Lung (tissue), 17 donors: ENCODE measurements at places on chromosomes 1 and 21. TPM values are rescaled to one million over a fixed set of nuclear protein-coding genes. Genes with fewer than 3 reads are reported as not detected.
A peak's percentile ranks its signal among the peaks of the same experiment; 100 is the strongest.

Gene VASH2
- 1.7 TPM for total RNA-seq

Gene TOMM40L
- 13.0 TPM for total RNA-seq

Gene CLEC20A
- total RNA-seq = not detected

Gene LRIG2
- total RNA-seq = 12.5 TPM

Gene TSPAN2
- 10.4 TPM for total RNA-seq

Gene TMCC2
- total RNA-seq = 2.9 TPM

Gene INAVA
- total RNA-seq = 17.1 TPM

GRCh38 chr1:3021801-3022401 lies 634 bp downstream of the ACTRT2 start:
- no peaks in the 10 kb centered on the region for H3K36me3 ChIP-seq
- H3K4me1 ChIP-seq = no peaks in the 10 kb centered on the region
- DNase-seq = no peak

- DNase-seq = no peak
- H3K27ac ChIP-seq = no peak overlapping the region
These were observed 517.6 kb upstream of the ADGRL4 start for GRCh38 chr1:79524126-79524525.

GRCh38 chr1:27363766-27364695 lies 2.7 kb downstream of the MAP3K6 start:
- H3K36me3 ChIP-seq = no peaks in the 10 kb centered on the region
- no peak overlapping the region for H3K27ac ChIP-seq
- no peak for DNase-seq
- H3K4me3 ChIP-seq = no peak overlapping the region

GRCh38 chr1:100440075-100440809 lies 87.9 kb downstream of the CDC14A start:
- H3K4me1 ChIP-seq = no peaks in the 10 kb centered on the region
- H3K27me3 ChIP-seq = no peaks in the 10 kb centered on the region
- peak; percentile 49 for DNase-seq
- no peaks in the 10 kb centered on the region for H3K36me3 ChIP-seq
- no peak overlapping the region for H3K4me3 ChIP-seq

GRCh38 chr1:207698822-207699483 lies 52.9 kb upstream of the CD46 start:
- no peaks in the 10 kb centered on the region for H3K36me3 ChIP-seq
- H3K4me3 ChIP-seq = no peak overlapping the region
- H3K4me1 ChIP-seq = no peaks in the 10 kb centered on the region
- peaks cover 2% of the 10 kb centered on the region for H3K27me3 ChIP-seq
- DNase-seq = peak; percentile 57

DNA sequence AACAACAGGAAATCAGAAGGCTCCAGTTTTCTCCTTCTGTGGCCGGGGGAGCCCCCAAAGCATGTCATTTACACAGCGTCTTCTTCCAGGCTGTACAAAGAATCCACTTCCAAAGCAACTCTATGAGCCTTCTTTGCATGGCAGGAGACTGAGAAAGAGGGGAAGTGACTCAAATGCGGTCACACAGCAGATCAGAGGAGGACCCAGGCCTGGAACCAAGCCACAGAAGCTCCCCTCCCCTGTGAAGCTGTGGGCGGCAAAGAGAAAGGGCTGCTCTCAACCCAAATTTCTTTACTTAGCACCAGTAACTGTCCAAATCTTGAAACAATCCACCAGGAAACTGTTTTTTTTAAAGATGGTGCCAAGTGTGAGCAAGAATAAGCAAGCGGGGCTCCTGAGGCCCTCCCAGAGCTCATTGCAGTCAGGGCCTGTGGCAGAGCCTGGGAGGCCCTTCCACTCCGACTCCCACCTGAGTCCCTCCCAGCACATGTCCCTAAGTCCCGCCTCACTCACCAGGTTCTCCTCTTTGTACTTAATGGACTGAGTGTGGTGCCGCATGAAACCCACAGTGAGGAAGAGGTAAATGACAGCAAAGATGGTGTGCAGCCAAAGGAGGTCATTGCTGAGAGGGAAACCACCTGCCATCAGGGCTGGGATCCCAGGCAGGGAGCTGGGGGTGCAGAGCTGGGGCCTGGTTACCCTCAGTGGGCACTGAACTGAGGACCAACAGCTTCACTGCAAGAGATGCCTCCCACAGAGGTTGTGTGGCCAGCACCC lies 15.9 kb downstream of the TMEM63A start:
- H3K4me3 ChIP-seq = no peak overlapping the region
- peak; percentile 63 for DNase-seq
- no peaks in the 10 kb centered on the region for H3K27me3 ChIP-seq

GRCh38 chr1:56520016-56520601 lies 59.3 kb downstream of the PLPP3 start:
- H3K27ac ChIP-seq = no peak overlapping the region
- H3K27me3 ChIP-seq = no peaks in the 10 kb centered on the region
- no peak for DNase-seq

GRCh38 chr1:91685994-91686393 lies 185.3 kb downstream of the CDC7 start:
- no peak overlapping the region for H3K27ac ChIP-seq
- peaks cover 13% of the 10 kb centered on the region for H3K36me3 ChIP-seq
- H3K27me3 ChIP-seq = no peaks in the 10 kb centered on the region
- H3K4me1 ChIP-seq = peaks cover 68% of the 10 kb centered on the region

DNA sequence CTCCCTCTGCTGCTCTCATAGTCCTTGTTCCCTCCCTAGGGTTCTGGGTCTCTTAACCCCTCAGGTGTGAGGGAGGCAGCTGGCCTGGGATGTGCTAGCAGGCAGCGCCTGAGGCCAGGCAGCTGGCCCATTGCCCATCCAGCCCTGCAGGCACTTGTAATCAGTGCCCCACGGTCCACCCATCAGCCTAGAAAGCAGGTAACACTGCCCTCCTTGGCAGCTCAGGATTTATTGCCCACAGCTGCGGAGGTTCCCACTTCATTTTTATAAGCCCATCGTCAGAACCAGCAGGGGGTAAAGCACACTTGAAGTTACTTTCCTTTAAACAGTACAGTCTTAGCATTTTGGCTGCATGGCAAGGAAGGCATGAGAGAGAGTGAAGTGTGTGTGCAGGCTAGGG lies 70.6 kb downstream of the TMEM53 start:
- peaks cover 13% of the 10 kb centered on the region for H3K27me3 ChIP-seq
- no peaks in the 10 kb centered on the region for H3K36me3 ChIP-seq
- no peak overlapping the region for H3K27ac ChIP-seq
- no peak overlapping the region for H3K4me3 ChIP-seq
- DNase-seq = no peak

DNA sequence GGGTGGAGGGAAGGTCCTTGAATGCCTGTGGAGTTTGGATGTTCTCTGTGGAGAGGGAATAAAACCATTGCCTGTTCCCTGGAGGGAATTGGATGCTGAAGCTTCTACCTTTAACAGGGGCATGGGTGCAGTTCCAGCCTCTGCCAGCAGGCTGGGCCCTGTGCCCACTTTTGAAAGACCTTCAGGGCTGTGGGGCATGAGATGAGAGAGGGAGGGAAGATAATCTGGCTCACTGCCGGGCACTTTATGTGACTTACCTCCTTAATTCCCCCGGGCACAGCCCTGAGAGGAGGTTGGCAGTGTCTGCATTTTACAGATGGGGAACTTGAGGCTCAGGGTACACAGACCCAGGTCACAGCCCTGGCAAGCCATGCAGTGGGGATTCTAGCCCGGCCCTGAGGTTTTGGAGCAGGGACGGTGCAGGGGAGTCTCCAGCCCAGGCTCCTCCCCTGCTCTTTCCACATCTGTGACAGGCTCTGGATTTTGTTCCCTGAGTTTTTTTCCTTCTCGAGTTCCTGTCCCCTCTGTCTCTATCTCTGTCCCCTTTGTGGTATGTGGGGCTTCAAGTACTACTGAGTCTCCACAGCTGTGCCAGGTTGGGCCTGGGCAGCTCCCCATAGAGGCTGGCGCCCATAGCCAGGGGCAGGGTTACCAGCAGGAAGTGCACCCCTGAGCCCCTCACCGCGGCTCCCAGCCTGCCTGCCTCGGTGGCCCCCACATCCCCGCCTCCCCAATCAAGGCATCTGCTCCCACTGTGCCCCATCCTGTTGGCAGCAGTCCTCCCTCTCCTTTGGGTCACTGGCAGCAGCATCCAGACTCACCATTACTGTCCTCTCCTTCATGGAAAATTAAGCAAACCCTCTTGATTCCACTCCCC lies 14.0 kb upstream of the THEMIS2 start:
- no peaks in the 10 kb centered on the region for H3K36me3 ChIP-seq
- no peak overlapping the region for H3K4me3 ChIP-seq
- peak; percentile 79 for DNase-seq
- H3K27ac ChIP-seq = peak overlapping the region; percentile 43
- H3K4me1 ChIP-seq = no peaks in the 10 kb centered on the region
- no peaks in the 10 kb centered on the region for H3K27me3 ChIP-seq

DNA sequence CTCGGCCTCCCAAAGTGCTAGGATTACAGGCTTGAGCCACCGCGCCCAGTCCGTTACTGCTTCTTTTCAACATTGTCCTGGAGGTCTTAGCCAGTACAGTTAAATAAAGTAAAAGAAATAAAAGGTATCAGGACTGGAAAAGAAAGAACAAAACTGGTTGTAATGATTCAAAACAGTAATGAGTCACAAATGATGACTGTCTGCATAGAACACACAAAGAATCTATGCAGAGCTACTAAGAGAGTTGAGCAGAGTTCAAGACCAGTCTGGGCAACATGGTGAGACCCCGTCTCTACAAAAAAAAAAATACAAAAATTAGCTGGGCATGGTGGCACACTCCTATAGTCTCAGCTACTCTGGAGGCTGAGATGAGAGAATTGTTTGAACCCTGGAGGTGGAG lies 23.4 kb downstream of the BCAR3 start:
- no peaks in the 10 kb centered on the region for H3K27me3 ChIP-seq
- no peak overlapping the region for H3K4me3 ChIP-seq
- no peak for DNase-seq
- H3K27ac ChIP-seq = no peak overlapping the region
